ENCODE measurements at places on chromosomes 2 and 18.

DNA sequence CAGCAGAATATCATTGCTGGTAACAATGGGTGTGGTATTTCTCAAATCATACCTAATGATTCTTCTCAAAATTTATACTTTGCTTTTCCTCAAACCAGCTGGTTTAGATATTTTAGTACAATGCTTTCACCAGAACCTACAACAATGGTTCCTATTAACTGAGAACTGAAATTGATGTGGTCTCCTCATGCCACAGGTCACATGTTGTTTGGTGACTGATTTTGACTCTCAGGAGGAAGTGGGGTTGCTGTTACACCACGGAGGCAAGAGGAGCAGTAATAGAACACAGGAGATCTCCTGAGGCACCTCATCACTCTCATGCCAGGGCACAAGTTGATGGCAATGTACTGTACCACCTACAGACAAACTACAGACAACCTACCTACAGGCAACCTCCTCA, 3.0 kb upstream of the CEP68 start:
- no peak for DNase-seq

- DNase-seq, result no peak
Measured at GRCh38 chr2:180722551-180723239, 257.7 kb upstream of the UBE2E3 start.

- DNase-seq, result no peak
Measured at GRCh38 chr18:35118641-35119040, 77.4 kb downstream of the MAPRE2 start.

DNA sequence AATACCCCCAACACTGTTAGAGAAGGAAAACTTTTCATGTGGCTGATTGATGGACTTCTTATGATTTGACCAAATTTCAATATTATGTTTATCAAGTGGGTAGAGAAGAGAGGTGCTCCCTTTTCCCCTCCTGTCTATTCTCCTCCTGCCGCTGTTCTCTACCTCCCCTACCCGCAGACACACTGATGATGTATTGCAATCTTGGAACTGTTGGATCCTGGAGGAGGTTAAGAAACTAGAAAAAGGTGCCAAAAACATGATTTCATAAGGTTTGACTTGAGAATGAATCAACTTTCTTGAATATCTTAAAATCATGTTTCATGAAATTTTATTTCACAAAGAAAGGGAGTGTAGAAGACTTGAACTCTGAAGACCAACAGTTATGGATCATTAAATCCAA, 125.8 kb downstream of the MEIS1 start:
- DNase-seq, result no peak

DNA sequence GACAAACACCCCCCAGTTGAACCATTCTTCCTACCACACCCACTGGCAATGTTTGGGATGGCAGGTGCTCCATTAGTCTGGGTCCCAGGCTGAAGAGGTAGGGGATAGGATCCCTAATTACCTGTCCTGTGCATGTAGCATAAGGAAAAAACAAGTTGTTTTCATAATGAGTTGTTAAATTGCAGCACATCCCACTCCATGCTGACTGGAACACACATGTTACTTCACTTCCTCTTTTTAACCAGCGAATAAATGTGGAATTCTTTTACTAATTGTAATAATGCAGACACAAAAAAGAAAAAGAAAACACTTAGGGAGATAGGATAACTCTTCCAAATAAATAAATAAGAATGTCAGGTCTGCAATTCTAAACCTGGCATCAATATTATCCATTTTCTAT, 11.8 kb upstream of the CBLN2 start:
- DNase-seq, result no peak

GRCh38 chr2:55087936-55088335, 37.7 kb upstream of the RTN4 start:
- DNase-seq, result no peak

DNA sequence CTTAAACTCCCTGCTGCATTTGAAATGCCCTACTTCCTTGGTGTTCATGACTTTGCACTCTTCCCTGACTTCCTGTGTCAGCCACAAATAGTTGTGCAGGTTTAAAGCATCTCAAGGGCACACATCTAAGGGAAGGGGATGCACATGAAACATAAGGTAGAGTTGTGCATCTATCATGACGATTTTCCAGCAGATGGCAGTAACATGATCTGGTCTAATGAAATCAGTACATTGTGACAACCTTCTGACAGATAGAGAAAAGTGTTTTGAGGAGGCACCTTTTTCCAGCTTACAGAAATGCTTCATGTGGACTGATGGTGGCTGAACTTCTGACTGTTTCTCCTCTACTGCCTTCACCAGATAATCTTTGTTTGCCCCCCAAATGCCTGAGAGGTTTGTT, 238.9 kb downstream of the XIRP2 start:
- DNase-seq, result peak; percentile 40

GRCh38 chr18:59063300-59063906, 76.3 kb upstream of the SEC11C start:
- no peak for DNase-seq

DNA sequence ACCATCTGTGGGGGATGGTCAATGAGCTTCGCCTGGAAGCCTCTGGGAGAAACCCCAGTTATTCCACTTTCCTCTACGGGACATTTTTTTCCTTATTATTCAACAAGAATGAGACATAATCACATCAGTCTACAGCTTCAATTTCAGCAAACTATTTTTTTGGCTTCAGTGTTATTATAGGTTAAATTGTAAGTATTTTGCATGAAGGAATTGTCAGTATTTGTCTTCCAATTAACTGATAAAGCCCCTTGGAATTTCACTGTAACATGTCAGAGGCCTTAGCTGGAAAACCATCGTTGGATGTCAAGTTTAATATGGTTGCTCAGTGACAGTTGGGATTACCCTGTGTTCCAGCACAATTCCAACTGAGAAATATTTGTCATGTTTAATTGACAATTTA, 480.9 kb upstream of the CHST9 start:
- DNase-seq, result no peak

DNA sequence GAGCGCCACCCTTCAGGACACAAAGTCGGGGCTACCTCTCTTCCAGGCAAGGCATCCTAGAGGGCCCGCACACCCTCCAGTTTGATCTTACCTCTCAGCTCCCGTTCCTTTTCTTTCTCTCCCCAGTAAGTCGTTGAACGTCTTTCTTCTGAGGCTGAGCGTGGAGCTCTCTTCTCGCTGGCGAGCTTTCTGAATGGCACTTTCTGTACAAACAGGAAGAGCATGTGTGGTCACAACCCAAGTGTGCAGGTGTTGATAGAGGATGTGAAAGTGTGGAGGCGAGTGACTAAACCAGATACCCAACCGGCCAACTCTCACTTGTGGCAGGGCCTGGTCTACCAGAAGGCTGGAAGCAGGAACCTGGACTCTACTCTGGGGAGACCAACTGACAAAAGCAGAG, at the start of gene AFF3:
AFF3 (minus strand) TSS at position 198 of the 400 bp plus-strand sequence. CDS start 38,136 bp downstream, outside the sequence.
- DNase-seq, result no peak

GRCh38 chr2:109129921-109130722, 1.1 kb downstream of the SH3RF3 start:
- no peak for DNase-seq

DNA sequence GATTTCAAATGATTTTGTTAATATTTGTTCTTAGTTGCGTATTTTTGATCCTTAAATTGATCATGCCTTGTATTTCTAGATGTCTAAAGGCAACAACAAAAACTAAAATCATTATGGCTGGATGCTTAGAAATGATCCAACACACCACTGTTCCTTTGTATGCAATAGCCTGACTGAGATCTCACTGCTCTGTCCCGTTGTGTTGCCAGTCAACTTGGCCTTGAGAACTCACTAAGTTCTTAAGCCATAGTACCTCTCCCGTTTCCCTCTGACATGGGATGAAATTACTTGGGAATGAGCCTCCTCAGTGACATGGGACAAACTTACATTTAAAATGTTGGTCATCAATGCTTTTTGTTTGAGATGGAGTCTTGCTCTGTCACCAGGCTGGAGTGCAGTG, 222.0 kb upstream of the HS6ST1 start:
- no peak for DNase-seq

DNA sequence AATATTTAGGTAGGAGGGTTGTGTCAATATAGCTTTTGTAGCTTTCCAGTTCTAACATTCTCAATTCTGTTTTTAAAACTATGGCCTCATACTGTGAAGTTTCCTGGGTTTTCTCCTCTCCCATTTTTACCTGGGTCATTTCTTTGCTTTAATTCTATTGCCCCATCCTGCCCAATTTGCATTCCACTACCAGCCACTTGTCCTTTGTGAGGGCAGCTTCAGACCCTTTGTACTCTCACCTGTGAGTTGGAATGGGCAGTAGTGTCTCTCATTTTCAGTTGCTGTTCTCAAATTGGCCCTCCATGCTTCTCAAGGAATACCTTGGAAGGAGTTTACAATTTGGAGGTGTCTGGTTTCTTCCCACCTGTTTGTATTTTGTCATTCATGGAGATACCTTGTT, 108.4 kb downstream of the CAMKMT start:
- no peak for DNase-seq

- no peak for DNase-seq
Measured at GRCh38 chr18:73791081-73791480, 356.6 kb downstream of the FBXO15 start.

DNA sequence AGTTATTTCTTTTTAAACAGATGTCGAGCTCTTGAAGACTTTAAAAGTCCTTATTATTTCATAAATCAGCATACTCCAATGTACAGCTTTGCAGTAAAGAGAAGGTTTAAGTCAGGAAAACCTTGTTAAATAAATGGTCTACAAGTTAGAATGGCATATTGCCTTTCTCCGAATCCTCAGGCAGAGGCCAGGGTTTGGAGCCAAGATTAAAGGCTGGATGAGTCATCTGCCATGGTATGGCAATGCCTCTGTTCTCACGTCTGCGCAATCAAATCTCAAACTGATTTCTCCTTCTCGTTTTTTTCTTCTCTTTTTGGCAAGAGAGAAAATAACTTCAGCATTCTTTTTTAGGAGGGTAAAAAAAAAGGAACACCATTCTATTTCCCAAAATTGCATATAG, 5.6 kb upstream of the KCNJ3 start:
- DNase-seq, result no peak

Measured in NCI-H524 (cell line).